ENCODE measurements at places on chromosomes 7 and 10. TPM values are rescaled to one million over a fixed set of nuclear protein-coding genes. Genes with fewer than 3 reads are reported as not detected.

Gene CAV1
- 73.6 TPM for total RNA-seq

Gene GPR85
- total RNA-seq, result not detected

Gene PILRA
- total RNA-seq, result 1.5 TPM

Gene BTBD16
- total RNA-seq, result not detected

Gene JAKMIP3
- not detected for total RNA-seq

DNA sequence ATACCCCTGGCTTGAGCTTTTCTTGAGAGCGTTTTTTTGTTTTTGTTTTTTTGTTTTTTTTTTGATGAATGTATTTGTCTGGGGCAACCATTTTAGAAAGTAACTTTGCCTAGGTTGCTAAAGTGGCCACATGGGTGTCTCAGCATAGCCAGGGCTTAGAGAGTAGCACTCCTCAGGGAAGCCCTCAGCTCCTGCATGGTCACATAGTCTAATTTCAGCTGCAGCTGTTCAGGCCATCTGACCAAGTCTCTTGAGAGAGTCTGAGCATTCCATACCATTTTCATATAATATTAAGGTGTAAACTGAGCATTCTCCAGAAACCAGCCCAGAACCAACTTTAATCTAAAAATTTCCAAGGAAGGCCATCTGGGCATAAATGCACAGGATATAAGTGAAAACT lies 186.4 kb downstream of the NPSR1 start:
- DNase-seq, result no peak

GRCh38 chr10:89346405-89347254 lies 18.8 kb downstream of the IFIT3 start:
- no peak for DNase-seq

DNA sequence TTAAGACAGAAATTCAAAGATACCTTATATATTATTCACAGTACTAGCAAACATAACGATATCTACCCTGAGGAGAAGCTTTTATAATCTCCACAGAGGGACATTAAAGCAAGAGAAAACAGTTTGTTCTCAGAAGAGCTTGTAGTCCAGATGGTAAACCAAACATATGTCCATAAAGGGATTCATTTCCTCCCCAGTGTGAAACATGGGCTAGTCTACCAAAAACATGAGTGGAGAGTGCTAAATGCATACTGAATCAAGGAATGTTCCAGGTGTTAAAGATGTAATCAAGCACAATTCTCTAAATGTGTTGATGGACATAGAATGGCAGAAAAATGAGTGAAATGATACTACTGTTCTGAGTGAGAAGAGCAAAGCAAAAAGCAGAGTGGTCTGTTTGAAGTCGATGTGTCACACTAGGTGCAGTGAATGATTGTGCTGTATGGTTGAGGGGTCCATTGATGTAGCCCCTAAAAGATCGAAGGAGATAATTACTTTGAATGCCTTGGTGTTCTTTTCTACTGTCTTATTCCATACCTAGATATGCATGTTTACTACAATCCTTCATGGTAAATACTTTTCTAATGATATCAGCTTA lies 25.3 kb downstream of the BCAP29 start:
- no peak for DNase-seq

DNA sequence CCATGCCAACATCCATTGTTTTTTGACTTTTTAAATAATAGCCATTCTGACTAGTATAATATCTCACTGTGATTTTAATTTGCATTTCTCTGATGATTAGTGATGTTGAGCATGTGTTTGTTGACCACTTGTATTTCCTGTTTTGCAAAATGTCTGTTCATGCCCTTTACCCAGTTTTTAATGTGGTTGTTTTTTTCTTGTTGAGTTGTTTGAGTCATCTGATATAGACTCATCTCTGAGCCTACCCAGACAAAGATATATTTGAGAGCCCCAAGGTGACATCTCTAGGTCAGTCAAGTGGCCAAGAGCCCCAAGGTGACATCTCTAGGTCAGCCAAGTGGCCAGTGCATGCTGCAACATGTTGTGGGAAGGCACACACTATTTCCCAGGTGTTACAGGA lies 224.7 kb downstream of the HECW1 start:
- DNase-seq, result no peak

DNA sequence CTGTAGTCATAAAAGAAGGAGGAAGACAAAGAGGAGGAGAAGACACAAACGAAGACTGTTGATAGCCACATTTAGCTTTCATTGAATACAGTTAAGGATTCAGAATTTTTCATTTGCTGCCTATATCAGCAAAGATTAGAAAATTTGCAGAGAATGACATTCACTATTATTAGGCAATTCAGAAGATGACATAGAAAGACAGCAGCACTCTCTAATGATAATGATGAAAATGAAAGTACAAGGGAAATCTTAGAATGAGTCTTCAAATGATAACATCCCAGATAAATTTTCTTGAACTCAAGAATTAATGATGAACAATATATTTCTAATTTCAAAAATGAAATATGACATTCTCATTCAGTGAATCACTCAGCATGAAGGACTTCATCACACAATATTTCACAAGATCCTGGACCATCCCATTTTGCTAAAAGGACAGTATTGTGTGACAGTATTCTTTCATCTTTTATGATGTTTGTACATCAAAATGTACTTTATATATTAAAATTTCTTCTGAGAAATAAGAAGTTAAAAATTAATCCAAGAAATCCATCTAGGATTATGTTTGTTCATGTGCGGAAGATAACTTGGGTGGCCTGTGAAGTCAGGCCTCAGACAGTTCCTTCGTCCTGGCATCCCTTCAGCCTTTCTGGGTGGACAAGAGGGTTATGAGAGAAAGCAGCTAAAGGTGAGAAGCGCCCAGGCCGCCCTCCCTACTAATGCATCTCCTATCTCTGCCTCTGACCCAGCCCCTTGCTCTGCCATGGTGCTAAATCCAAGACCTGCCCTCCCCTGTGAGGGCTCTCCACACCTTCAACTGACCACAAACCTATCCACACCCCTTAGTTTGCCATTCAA lies 47.4 kb upstream of the CAMK2B start:
- DNase-seq, result no peak

DNA sequence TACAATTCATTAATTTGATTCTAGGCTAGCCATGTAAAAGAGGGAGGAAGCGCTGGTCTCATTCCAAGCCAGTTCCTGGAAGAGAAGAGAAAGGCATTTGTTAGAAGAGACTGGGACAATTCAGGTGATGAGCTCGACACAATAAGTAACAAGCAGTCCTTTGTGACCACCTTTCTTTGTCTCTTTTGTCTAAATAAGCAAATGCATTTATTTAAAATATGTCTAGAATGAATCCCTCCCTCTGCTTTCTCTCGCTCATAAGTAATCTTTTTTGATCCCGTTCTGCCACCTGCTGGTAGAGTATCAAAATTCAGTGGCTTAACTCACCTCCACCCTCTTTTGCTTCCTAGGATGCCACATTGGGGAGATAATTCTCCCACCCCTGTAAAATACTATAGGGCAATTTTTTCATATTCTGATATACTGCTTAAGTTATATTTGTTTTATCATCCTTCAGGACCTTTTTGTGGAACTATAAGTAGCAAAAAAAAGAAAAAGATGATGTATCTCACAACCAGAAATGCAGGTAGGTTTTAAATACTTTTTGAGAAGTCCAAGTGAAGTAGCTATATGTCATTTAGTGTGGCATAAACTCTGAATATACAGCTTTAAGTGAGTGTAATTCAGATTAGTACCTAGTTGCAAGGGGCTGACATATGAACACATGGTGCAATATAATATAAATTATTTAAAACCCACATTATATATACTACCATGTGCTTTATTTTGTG lies 91.5 kb downstream of the GSDME start:
- DNase-seq, result no peak

DNA sequence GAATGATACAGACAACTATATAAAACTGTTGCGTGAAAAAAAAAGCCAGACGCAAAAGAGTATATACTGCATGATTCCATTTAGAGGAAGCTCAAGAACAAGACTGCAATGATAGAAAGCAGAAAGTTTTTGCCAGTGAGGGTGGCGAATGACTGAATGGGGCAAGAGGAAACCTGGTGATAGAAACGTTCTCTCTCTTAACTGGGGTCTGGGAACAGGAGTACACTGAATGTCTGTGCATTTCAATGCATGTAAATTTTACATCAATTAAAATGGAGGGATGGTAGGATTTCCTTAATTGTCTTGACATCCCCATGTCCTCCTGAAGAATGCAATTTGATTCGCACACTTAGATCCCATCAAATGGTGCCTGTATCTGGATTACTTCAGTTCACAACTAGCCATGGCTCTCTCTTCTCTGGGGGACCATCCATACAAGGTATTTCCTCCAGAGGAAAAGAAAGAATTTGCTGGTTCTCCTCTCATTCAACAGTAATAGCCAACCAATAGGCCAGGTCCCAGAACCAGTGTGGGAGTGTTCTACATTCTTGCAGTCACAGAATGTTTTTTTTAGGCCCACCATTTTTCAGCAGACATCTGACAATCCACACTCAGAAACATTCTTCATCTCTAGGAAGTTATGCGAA lies 221.0 kb upstream of the KLF14 start:
- DNase-seq, result no peak

GRCh38 chr10:15295537-15296325 lies 75.4 kb downstream of the FAM171A1 start:
- no peak for DNase-seq

- no peak for DNase-seq
These were observed 25.2 kb downstream of the TRIM8 start for GRCh38 chr10:102669206-102670064.

DNA sequence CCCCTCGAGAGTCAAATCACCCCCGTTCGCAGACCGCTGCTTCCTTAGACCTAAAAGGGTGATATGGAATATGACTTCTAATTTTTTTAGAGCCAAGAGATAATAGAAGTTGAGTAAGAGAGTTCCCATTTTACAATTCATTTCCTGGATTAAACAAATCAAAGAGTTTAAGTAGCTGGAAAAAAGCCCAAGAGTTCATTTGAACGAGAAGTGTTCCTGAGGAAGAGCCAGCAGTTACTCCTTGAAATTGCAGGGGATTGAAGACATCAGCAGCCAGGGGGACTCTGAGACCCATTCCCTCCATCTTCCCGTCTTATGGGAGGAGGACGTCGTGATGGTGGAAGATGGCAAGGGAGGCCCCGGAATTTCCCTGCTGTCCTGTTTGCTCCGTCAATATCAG lies 277.0 kb downstream of the WDR11 start:
- DNase-seq, result no peak

- no peak for DNase-seq
These were observed 31.3 kb downstream of the HIBADH start for GRCh38 chr7:27631391-27631790.

DNA sequence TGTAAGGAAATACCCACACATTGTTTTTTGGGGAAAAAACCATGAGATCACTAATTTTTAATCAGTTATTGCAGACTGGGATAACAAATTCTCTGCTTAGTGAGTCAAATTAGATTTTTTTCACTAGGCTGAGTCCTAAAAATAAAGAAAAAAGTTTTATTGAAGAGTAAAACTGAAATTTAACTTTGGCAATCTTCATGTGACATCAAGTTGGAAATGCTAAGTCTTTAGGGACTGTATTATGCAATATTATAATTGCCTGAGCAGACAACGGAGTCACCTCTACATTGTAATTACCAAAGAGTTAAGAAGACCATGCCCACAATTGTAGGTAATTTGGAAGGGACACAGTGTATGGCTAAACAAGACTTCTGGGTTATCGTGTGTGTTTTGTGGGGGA lies 2.2 kb upstream of the CLEC5A start:
- DNase-seq, result no peak

DNA sequence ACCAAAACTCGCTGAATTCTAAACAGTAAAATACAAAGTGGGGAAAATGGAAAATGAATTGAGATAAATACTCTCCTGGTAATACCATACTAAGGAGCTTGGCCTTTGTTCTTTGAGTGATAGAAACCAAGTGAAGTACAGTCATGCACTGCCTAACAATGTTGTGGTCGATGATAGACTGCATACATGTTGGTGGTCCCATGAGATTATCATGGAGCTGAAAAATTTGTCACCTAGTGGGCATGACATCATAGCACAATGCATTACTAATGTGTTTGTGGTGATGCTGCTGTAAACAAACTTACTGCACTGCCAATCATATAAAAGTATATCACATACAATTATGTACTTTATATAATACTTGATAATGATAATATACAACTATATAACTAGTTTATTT lies 419.1 kb downstream of the ARL4A start:
- DNase-seq, result no peak

- DNase-seq, result no peak
These were observed 6.3 kb downstream of the CAV2 start for GRCh38 chr7:116505823-116506222.

- no peak for DNase-seq
These were observed 3.8 kb upstream of the SDK1 start for GRCh38 chr7:3297105-3297819.

GRCh38 chr10:132264306-132264950 lies 43.3 kb downstream of the STK32C start:
- no peak for DNase-seq

GRCh38 chr7:98135984-98136383 lies 29.3 kb downstream of the LMTK2 start:
- DNase-seq, result no peak

- no peak for DNase-seq
These were observed 31.1 kb upstream of the MSMB start for GRCh38 chr10:46077141-46077554.

DNA sequence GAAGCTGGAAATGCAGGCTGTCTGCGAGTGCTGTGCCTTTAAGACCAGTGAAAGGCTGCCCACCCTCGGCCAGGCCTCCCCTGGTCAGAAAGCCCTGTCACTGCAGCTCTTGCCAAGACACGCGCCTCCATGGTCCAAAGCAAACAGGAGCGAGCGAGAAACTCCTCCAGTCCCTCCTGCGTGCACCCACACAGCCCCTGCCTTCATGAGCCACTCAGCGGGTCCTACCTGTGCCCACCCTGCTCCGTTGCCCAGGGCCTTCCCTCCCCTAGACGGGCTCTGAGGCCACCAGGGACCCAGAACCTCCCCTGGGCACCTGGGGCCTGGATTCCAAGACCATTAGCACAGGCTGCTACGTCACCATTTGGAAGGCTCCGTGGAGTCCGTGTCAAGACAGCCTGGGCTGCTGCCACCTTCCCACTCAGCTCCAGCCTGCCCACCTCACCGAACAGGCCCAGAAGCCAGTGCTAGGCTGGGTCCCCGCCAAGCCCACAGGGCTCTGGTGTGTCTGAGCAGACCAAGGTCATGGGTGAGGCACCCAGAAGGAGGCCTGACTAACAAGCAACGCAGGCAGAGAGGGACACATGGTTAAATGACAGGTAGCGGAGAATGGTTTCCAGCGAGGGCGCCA lies 144.5 kb downstream of the NEURL1 start:
- no peak for DNase-seq
